ENCODE measurements at places on chromosomes 4 and X.

- no peak for DNase-seq
Measured at GRCh38 chr4:48693856-48694574, 86.1 kb downstream of the FRYL start.

GRCh38 chr4:159698336-159698735 lies 595.5 kb downstream of the RAPGEF2 start:
- no peak for DNase-seq

- no peak for DNase-seq
Measured at GRCh38 chr4:146814750-146815149, 130.9 kb downstream of the TTC29 start.

GRCh38 chrX:30568136-30568535 lies 9.4 kb downstream of the TASL start:
- peak; percentile 47 for DNase-seq

GRCh38 chrX:53684415-53685192 lies 1.9 kb downstream of the HUWE1 start:
- no peak for DNase-seq

DNA sequence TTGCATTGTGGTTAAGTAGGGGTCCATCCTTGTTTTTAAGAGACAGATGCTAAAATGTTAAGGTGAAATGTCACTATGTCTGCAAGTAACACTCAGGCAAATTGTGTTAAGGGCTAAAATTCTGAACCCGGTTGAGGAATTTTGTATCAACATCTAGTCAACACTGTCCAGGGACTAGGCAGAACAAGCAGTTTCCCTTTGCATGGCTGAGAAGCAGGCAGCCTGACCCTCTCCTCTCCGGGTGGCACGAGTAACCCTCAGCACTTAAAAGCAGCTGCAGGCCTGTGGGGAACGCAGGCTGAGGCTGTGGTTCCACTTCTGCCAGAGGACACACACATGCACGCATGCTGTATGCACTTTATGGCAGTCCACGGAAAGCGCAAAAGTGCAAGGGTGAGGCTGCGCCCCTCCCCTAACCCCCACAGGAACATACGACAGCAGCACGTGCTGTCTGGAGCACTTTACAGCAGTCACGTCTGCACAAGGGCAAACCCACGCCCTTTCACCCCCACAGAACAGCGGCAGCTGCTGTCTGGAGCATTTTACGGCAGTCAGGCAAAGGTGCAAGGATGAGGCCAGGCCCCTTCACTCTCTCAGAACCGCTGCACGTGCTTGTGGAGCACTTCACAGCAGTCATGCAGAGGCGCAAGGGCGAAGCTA lies 619 bp upstream of the MPC1L start:
- DNase-seq, result no peak

GRCh38 chr4:81482326-81482725 lies 10.6 kb upstream of the RASGEF1B start:
- DNase-seq, result no peak

All from MM.1S (cell line).